ENCODE measurements at places on chromosomes 3 and 15.

GRCh38 chr15:90866800-90867199 is 1.6 kb upstream of the FURIN start:
- DNase-seq, result no peak

DNA sequence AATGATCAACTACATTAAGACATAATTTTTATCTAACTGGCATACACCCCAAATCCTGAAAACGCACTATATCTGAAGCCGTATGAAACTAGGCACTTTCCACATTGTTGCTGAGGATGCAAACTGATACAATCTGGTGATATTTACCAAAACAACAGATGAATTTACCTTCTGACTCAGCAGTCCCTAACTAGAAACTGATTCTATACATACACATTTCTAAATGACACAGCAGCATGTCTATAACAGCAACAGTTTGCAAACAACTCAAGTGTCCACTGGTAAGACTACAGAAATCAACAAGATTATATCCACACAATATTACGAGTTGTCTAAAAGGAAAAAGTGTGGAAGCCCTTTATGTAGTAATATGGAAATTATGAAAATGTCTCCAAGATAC is 22.9 kb downstream of the SECISBP2L start:
- no peak for DNase-seq

- DNase-seq, result no peak
Measured at GRCh38 chr3:169241630-169241990, 421.9 kb downstream of the MECOM start.

DNA sequence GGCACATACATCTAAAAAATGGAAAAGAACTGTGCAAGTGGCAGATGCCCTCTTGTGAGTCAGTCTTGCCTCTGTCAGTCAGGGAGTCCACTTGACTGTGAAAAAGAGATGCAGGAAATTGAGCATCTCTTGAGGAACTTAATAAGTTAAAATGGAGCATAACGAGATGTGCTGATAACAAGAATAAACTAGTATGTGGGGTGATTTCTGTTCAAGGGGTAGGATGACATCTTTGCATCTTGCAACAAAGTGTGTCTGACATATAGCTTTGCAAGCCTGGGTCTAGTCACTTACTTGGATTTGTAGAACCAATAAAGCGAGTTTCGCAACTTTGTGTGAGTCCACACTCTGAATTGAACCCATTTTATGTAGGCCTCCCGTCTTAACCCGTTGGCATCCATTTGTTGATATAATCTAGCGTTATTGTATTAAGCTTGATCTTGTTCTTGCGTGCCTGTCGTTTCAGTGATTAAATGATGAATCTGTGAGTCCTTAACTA is 2.2 kb downstream of the USP3 start:
- DNase-seq, result no peak

- no peak for DNase-seq
Measured at GRCh38 chr3:55771503-55771902, 284.4 kb upstream of the WNT5A start.

DNA sequence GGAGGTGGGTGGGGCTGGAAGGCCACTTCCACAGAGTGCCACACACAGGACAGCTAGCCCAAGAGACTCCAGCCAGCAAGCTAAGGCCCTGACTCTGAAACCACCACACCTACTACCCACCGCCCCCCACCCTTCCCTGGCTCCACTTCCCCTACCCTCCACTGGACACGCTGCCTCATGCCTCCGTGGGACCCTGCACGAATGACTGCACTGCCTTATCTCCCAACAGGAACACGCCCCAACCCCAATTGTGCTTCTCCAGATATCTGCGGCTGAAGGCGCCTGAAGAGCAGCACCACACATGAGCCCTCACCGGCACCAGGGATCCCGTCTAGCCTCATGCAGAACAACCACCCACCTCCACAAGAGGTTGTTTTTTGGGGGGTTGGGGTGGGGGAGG is 2.7 kb downstream of the LINGO1 start:
- no peak for DNase-seq

DNA sequence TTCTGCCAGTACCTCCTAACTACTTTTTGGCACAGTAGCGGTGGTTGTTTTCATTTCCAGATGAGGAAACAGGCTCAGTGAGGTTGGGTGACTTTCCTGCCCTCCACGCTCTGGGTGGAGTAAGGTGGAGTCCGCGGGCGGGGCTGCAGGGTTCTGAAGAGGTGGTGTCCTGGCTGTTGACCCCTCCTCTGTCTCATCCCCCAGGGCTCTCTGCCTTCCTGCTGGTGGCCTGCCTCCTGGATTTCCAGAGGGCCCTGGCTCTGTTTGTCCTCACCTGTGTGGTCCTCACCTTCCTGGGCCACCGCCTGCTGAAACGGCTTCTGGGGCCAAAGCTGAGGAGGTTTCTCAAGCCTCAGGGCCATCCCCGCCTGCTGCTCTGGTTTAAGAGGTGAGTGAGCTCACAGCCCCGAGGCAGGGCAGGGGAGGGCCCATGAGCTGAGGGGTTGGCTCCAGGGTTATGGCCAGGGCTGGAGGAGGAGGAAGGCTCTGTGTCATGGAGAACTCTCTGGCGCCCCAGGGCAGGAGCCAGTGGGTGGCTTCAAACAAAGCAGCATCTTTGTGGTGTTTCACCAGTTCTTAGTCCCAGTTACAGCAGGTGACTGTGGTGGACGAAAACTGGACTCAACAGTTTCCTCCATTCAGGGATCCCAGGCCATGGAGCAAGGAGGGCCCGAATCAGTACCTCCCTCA is 10.4 kb downstream of the SLC28A1 start:
- no peak for DNase-seq

GRCh38 chr3:192570821-192571791 is 156.2 kb downstream of the FGF12 start:
- no peak for DNase-seq

GRCh38 chr15:68676926-68677325 is 98.1 kb downstream of the CORO2B start:
- DNase-seq, result no peak

- DNase-seq, result no peak
Measured at GRCh38 chr3:156615592-156616173, 58.7 kb upstream of the TIPARP start.

DNA sequence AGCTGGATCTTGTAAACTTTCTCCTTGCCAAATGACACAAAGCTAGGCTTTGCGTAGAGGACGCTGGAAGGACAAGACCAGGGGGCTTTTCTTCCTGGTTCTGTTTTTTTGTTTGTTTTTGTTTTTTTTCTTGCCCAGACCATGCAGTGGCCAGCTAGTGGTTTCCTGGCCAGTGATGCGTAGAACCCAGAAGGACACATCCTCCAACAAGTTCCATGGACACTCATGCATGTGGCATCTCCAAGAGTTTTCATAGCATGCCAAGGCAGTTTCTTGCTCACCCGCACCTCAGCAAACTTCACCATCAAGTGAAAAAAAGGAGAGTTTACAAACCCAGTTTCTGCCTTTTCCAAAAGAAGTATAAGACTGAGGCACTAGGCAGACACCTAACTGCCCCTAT is 46.1 kb upstream of the TMCO5A start:
- DNase-seq, result no peak

DNA sequence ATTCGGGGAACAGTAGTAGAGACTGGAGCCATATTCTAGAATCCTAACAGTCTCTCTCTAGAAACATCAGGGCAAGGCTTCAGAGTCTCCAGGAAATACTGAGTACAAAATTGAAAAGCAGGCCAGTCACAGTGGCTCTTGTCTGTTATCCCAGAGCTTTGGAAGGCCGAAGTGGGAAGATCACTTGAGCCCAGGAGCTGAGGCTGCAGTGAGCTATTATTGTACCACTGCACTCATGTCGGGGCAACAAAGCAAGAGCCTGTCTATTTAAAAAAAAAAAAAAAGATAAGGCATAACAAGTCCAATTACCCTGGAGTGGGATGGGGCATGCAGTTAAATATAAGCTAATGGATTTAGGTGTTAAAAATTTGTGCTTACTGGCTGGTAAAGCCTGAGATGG is 79.0 kb downstream of the SEMA6D start:
- no peak for DNase-seq

DNA sequence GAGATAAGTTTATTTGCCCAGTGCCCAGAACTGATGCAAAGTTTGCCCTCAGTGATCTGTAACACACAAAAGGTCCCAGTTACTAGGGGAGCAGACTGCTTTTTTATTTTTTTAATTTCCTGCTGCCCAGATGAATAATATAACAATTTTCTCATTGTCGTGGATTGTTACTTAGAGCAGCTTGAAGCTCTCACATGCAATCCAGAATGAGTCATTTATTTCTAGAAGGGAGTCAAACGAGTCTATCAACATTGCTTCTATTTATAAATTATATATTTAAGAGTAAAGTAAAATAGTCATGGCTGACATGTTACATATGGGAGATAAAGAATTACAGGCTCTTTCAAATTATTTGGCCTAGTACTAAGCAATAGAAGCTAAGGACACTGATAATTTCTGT is 41.3 kb downstream of the MEIS2 start:
- DNase-seq, result no peak

DNA sequence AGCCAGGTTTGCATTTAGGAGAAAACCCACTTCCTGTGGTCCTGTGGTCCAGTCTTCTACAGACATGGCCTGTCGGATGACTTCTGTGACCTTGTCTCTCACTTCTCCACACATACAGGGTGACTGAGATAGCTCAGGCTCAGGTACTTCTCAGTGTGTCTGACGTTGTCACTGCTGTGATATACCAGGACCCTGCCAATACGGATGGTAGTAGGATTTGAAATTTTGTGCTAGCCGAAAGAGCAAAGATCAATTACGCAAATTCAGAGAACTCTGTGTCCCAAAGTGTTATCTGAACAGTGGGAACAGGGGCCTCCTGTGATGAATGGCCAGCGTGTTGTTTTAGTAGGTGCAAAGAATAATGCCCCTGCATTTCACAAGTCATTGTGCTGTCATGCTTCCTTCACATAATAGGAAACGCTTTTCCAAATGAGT is 128.9 kb downstream of the MCTP2 start:
- no peak for DNase-seq

DNA sequence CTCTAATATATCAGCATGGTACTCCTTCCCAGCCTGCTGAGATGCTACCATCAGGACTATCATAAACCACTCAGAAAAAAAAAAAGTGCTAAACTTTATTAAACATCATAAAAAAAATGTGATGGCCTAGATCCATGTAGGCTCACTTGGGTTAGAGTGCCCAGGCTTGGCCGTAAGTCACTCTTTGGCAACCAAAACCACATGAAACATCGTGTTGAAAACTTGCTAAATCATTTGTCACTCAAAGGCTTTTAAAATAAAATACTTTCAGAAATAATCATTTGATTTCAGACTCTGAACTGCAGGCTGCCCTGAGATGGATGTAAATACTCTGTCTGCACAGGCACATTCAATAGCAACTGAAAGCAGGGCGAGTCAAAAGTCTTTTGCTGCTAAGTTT is 78.4 kb upstream of the WNT5A start:
- DNase-seq, result no peak

GRCh38 chr3:5165698-5166097 is 21.8 kb upstream of the EDEM1 start:
- no peak for DNase-seq

DNA sequence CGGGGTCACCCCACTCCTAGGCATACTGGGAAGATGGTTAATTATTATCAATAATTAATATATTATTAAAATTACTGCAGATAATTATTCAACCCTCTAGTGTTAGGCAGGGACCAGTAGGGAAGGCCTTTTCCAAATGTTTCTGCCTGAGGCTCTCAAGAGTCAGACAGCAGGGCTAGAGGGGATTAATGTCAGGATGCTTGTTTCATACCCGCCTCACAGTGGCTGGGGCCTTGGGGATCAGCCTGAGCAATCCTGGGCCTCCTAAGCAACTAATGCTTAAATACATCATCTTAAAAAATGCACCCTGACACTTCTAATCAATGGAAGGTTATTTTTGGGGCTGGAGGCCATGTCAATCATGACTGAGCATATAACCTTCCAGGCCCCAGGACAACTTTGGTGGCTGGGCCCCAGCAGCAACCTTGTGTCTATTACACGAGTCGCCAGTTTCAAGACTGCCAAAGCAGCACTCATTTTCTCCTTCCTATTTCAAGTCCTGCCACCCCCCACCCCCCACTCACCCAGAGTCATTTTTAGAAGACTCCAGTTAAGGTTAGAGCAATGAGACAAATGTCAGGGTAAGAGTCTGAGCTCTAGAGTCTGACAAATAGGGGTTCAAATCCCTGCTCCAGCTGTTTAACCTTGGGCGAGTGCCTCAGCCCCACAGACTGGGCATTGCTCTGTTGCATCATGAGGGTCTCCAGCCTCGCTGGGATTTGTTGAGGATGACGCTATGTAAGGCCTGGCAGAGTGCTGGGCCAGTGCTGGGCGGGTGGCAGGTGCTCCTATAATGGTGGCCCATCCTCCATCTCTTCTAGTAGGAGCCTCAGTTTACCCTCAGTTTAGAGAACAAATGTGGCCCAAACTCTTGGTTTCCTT is 6.1 kb downstream of the AMOTL2 start:
- DNase-seq, result no peak

- DNase-seq, result no peak
Measured at GRCh38 chr15:68365770-68366169, 66.2 kb downstream of the ITGA11 start.

DNA sequence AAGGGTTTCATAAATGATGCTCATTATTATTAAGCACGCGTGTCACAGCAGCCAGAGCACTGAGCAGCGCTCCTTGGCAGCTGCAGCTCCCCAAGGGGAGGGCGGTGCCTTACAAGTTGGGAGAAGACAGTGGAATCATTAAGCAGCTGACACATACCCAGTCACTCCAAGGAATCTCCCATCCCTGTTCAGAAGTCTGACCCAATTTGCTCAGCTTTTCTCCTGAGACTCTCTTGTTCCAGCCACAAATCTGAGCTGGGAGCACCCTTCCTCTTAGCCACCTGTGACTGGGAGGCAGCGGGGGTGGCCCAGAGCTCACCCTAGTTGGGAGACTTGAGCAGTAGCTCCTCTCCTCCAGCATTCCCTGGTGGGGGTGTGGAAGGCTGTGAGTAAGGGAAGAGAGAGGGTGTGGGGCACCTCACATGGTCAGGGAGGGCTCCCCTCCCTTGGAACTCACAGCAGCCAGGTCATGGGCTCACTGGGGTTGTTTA is 64.3 kb downstream of the DUT start:
- DNase-seq, result no peak

DNA sequence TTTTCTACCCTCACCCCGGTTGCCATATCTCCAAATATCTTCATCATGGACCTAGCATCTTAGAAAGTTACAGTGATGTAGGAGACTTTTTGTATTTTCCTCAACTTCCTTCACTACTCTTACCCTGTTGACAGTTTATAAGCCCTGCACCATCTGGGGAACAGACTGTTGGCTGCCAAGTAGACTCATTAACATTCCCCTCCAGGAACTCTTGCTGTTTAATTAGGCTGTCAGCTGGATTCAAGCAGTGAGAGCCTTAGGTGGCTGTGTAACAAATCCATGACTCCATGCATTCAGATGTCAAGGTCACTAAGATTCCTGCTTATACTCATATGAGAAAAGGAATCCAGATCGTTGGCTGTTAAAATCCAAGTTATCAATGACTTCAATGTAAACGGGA is 198.3 kb downstream of the NAALADL2 start:
- DNase-seq, result no peak

DNA sequence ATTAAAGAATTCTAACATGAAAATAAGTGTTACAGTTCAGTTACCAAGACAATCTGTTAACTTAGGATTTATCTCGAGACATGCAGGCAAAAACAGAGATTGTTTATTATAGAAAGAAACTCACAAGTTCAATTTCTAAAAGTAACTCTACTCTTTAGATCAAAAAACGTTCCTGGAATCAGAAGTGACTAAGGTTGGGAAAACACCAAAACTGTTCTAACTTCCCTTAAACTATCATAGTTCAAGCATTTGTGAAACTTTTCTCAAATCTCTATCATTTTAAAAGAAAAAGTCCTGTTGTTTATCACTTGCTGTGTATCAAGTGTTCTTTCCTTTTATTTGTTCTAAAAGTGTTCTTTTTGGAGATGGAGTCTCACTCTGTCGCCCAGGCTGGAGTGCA is 8.7 kb downstream of the WDR82 start:
- DNase-seq, result no peak

All from stimulated activated CD8-positive, alpha-beta memory T cell treated with anti-CD3 and anti-CD28 coated beads, Interleukin-2, amount 100 ng/mL, for 1 hour (primary cell).